ENCODE measurements at places on chromosomes 4 and X. TPM values are rescaled to one million over a fixed set of nuclear protein-coding genes. Genes with fewer than 3 reads are reported as not detected.

ANXA10 gene
- total RNA-seq: not detected

RASL11B gene
- 0.53 TPM for total RNA-seq

COX7B2 gene
- 0.47 TPM for total RNA-seq

GPM6B gene
- total RNA-seq: not detected

SLC4A4 gene
- 0.11 TPM for total RNA-seq

ADH7 gene
- not detected for total RNA-seq

STATH gene
- total RNA-seq: not detected

GEMIN8 gene
- 13.7 TPM for total RNA-seq

NEIL3 gene
- total RNA-seq: 12.9 TPM

AFF2 gene
- 0.09 TPM for total RNA-seq

ADH1B gene
- 0.71 TPM for total RNA-seq

GC gene
- total RNA-seq: 1.3 TPM

CC2D2A gene
- 1.7 TPM for total RNA-seq

SEC24B gene
- 22.2 TPM for total RNA-seq

KIAA1210 gene
- not detected for total RNA-seq

S100G gene
- total RNA-seq: not detected

PNMA6A gene
- 6.9 TPM for total RNA-seq

SMIM10L2A gene
- total RNA-seq: 0.18 TPM

ADH4 gene
- total RNA-seq: not detected

DKK2 gene
- total RNA-seq: not detected

EFHC2 gene
- total RNA-seq: 2.6 TPM

SSX4B gene
- 3.0 TPM for total RNA-seq

AIFM1 gene
- total RNA-seq: 85.2 TPM

IL21 gene
- 0.18 TPM for total RNA-seq

KLHL15 gene
- total RNA-seq: 10.3 TPM

FBXW7 gene
- 19.9 TPM for total RNA-seq

MAGEA12 gene
- 76.2 TPM for total RNA-seq

SMIM31 gene
- total RNA-seq: not detected

RTL3 gene
- not detected for total RNA-seq

EXOC1L gene
- total RNA-seq: 0.94 TPM

ING2 gene
- 8.7 TPM for total RNA-seq

HPRT1 gene
- total RNA-seq: 98.0 TPM

PNMA6F gene
- not detected for total RNA-seq

CXCL5 gene
- not detected for total RNA-seq

ERAS gene
- total RNA-seq: not detected

TRIM75 gene
- total RNA-seq: not detected

GRIA3 gene
- not detected for total RNA-seq

PACRGL gene
- total RNA-seq: 26.4 TPM

SHROOM4 gene
- total RNA-seq: not detected

VCX gene
- 9.0 TPM for total RNA-seq

FAM90A26 gene
- total RNA-seq: not detected

CISD2 gene
- 55.9 TPM for total RNA-seq

S100P gene
- total RNA-seq: 16.8 TPM

GAGE1 gene
- total RNA-seq: 608 TPM

SPOCK3 gene
- total RNA-seq: not detected

PWWP3B gene
- total RNA-seq: not detected

RPS6KA6 gene
- total RNA-seq: 0.11 TPM

PRRG1 gene
- total RNA-seq: 4.2 TPM

ZNF711 gene
- 4.2 TPM for total RNA-seq

BMX gene
- 1.4 TPM for total RNA-seq

MYOZ2 gene
- not detected for total RNA-seq

MXRA5 gene
- total RNA-seq: 0.04 TPM

WNK3 gene
- 0.02 TPM for total RNA-seq

FOXR2 gene
- total RNA-seq: 0.11 TPM

PAGE2 gene
- total RNA-seq: 0.78 TPM

P2RY4 gene
- not detected for total RNA-seq

SPATA4 gene
- total RNA-seq: not detected
